ENCODE measurements at places on chromosomes 16 and 17.
A peak's percentile ranks its signal among the peaks of the same experiment; 100 is the strongest.

DNA sequence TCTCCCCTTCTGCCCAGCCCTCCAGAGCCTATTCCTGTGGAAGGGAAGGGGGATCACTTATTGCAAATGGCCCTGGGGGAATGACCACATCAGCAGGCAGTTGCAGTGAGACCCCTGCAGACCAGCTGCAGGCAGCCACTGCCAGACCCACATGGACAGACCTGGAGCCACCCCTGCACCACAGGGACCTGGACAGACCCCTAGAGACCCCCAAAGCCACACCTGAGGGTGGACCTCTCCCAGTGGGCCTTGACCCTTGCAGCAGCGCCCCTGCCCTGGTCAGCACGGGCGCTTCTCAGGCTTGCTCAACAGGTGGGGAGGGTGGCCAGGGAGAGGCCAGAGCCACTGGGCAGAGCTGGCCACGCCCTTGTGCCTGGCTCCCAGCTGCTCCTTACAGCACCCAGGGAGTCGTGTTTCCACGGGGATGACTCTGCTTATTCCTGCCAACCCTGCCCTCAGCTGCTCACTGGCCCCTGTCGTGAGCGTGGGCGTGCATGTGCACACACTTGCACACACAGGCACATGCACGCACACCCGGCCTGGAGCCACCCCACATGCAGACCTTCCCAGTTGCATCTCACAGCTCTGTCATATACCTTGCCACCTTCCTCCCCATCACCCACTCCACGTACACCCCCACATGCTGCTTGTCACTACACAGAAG, 1.3 kb upstream of the SCN4A start:
- no peak for DNase-seq
- no peak overlapping the region for H3K4me3 ChIP-seq
- no peaks in the 10 kb centered on the region for H3K27me3 ChIP-seq
- no peaks in the 10 kb centered on the region for H3K4me1 ChIP-seq

DNA sequence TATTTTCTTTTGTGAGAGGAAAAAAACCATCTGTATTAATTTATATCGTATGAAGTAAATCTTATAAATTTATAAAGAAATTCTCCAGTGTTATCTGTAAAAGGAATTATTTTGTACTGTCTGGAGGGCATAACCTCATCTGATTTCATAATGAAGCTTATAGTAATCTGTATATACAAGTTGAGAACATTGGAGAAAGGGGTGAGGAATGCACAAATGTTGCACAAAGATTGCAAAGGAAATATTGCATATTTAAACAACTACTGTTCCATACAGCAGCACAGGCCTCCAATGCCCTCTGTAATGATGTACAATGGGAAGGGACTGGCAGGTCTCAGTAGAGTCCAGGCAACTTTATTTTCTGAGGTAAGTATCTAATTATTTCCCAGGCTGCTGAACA, 50.8 kb upstream of the KCNJ16 start:
- no peak for DNase-seq
- H3K36me3 ChIP-seq = no peaks in the 10 kb centered on the region
- no peak overlapping the region for H3K4me3 ChIP-seq
- H3K27ac ChIP-seq = no peak overlapping the region
- no peaks in the 10 kb centered on the region for H3K27me3 ChIP-seq

DNA sequence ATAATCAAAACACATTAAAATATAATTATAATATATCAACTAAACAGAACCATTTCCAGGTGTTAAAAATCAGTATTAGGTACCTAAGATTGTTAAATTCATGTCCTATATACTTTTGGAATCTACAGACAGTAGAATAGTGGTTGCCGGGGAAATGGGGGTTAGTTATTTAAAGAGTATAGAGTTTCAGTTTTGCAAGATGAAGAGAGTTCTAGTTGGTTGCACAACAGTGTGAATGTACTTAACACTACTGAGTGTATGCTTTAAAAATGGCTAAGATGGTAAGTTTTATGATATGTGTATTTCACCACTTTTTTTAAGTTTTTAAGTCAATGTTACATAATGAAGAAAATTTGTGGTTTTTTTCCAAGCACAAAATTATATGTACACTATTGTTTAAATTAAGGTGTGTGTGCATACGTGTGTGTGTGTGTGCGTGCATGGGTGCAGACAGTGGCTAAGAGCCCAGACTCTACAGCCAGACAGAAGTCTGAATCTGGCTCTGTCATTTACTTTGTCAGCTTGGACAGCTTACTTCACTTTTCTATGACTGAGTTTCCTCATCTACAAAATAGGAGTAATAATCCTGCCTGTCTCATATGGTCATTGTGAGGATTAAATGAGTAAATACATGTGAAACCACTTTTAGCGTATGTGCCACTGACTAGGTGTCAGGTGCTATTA, 25.3 kb upstream of the PHAF1 start:
- no peaks in the 10 kb centered on the region for H3K27me3 ChIP-seq
- H3K36me3 ChIP-seq = no peaks in the 10 kb centered on the region
- H3K4me1 ChIP-seq = no peaks in the 10 kb centered on the region
- no peak overlapping the region for H3K27ac ChIP-seq
- no peak for DNase-seq

DNA sequence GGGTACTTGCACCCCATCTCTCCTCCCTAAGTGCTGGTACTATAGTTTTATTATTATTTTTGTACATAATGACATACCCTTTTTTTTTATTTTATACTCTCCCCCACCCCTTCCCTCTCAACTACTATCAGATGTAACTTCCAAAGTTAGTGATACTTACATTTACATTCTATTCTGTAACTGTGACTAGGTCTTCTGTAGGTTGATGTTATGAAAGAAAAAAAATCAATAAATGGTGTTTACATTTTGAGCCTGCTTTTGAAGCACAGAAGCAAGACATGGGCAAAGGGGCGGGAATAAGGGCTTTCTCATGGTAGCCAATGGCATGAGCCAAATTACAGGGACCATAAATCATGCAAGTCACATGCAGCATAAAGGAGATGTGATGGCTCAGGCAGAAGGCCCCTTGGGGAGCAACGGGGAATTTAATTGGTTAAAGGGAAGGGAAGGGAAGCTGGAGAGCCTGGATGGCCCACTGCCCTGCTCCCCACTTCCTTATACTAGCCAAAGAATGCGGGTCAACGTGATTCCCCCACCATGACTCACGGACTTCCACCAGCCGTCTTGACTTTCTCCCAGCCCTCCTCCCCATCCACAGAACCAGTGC, 2.4 kb upstream of the ACSF2 start:
- H3K36me3 ChIP-seq = no peaks in the 10 kb centered on the region
- peak overlapping the region; percentile 21 for H3K27ac ChIP-seq
- DNase-seq = no peak
- no peak overlapping the region for H3K4me3 ChIP-seq

DNA sequence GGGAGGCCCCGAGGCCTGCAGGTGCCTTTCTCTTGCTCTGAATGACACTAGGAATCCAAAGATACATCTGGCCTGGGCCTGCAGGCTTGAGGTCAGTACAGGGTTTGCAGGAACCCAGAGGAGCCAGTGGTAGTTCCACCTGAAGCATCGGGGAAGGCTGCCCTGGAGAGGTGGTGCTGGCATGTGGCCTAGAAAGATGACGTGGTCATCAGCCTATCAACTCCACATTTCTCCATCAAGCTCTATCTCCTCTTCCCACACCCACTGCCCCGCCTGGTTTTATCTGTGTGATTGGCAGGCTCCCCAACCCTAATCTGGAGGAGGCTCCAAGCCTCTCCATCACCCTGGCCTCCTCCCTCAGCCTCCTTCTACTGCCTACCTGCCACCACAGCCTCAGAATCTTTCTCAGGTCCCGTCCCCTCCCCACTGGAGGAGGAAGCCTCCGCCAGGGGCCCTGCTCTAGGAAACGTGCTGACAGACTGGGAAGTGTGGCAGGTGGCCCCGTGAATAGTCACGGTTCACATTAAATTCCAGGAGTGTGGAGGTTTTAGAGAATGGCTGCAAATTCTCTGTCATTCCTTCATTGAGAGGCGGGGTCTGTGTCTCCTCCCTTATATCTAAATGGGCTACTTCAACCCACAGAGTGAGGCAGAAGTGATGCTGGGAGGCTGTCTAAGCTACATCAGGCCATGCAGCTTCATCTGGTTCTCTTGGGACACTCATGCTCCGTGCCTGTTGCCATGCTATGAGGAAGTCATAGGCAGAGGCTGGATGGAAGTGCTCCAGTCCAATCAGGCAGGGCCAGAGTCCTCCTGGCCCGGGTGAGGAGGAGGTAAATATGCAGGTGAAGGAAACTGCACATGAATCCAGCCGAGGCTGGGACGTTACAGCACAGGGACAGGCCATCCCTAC, 11.4 kb upstream of the MAP2K3 start:
- DNase-seq = no peak
- no peaks in the 10 kb centered on the region for H3K36me3 ChIP-seq
- H3K4me3 ChIP-seq = no peak overlapping the region
- no peak overlapping the region for H3K27ac ChIP-seq
- peaks cover 12% of the 10 kb centered on the region for H3K4me1 ChIP-seq

GRCh38 chr16:72428681-72429376, 256.9 kb upstream of the PMFBP1 start:
- no peaks in the 10 kb centered on the region for H3K4me1 ChIP-seq
- no peak overlapping the region for H3K4me3 ChIP-seq
- no peak for DNase-seq
- H3K36me3 ChIP-seq = no peaks in the 10 kb centered on the region
- no peaks in the 10 kb centered on the region for H3K27me3 ChIP-seq

- H3K4me1 ChIP-seq = peaks cover 8% of the 10 kb centered on the region
- H3K27ac ChIP-seq = no peak overlapping the region
- no peak for DNase-seq
- no peak overlapping the region for H3K4me3 ChIP-seq
- no peaks in the 10 kb centered on the region for H3K27me3 ChIP-seq
Measured at GRCh38 chr16:48126801-48127644, 28.8 kb downstream of the ABCC12 start.

- no peaks in the 10 kb centered on the region for H3K27me3 ChIP-seq
- H3K27ac ChIP-seq = no peak overlapping the region
- H3K36me3 ChIP-seq = no peaks in the 10 kb centered on the region
- H3K4me1 ChIP-seq = peaks cover 13% of the 10 kb centered on the region
Measured at GRCh38 chr17:44905006-44906000, 6.1 kb upstream of the EFTUD2 start.

DNA sequence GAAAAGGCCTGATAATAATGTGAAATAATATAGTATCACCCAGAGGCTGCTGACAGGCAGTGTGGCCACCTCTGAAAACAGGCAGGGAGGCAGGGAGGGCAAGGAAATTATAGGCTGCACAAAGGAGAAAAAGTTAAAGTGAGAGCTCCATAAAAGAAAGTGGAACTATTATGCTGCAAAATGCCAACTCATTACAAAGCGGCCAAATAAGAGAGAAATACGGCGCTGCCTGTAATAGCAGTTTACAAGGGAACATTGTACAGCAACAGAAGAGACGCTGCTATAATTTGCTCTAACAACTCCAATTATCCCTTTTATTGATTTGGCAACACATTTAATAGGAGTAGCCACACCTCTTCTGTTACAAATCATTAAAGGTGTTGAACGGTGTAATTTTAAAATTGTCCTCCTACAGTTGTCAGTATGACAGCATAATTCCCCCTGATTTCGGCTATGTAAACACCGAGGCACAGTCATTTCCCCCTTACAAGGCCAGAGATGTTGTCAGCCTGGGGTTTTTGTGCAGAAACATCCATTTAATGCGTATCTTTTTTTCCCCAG, 120.3 kb downstream of the MRM1 start:
- no peak overlapping the region for H3K4me3 ChIP-seq
- no peak for DNase-seq
- no peaks in the 10 kb centered on the region for H3K27me3 ChIP-seq
- no peaks in the 10 kb centered on the region for H3K36me3 ChIP-seq
- no peak overlapping the region for H3K27ac ChIP-seq

- peaks cover 3% of the 10 kb centered on the region for H3K4me1 ChIP-seq
- no peak overlapping the region for H3K27ac ChIP-seq
- peak; percentile 89 for DNase-seq
Measured at GRCh38 chr17:44533533-44534246, 23.6 kb upstream of the FZD2 start.

GRCh38 chr17:28346746-28347246, 10.5 kb downstream of the POLDIP2 start:
- H3K27ac ChIP-seq = peak overlapping the region; percentile 80
- no peaks in the 10 kb centered on the region for H3K36me3 ChIP-seq
- peak; percentile 79 for DNase-seq
- no peaks in the 10 kb centered on the region for H3K27me3 ChIP-seq

- no peaks in the 10 kb centered on the region for H3K36me3 ChIP-seq
- no peak overlapping the region for H3K27ac ChIP-seq
- no peaks in the 10 kb centered on the region for H3K27me3 ChIP-seq
- no peak overlapping the region for H3K4me3 ChIP-seq
- no peak for DNase-seq
Measured at GRCh38 chr17:59856859-59857794, 35.6 kb downstream of the TUBD1 start.

DNA sequence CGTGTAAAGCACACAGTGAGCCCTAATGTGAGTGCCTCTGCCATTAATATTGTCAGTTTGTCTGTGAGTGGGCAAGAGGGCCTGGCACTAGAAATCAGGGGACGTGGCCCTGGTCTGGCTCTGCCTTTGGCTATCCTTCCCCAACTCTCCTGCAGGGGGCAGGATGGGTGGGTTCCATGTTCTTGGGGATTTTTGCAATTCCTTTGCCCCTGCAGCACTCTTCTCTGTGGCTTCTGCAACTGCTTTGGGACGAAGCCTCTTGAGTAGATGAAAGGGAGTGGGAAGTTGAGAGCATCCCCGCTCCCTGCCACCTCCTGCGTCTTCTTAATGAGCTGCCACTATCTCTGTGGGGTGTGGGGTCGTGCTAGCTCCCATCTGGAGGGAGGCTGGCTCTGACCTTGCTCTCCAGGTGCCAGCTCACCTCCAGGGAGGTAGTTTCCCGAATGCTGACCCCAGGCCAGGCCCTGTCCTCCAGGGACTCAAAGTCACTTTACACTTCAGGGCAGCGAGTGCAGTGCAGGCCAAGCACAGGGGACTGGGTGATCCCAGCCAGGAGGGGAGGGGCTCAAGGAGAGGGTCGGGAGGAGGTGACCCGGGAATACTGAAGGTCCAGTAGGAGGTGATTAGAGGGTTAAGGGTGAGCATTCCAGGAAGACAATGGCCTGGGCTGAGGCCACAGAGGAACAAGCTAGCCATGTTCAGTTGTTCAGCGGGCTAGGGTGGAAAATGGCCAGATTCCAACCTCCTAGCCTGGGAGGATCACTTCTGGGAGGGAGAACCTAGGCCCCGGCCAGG, 121.0 kb upstream of the NLRP1 start:
- H3K27ac ChIP-seq = no peak overlapping the region
- H3K4me1 ChIP-seq = no peaks in the 10 kb centered on the region
- no peak overlapping the region for H3K4me3 ChIP-seq
- H3K36me3 ChIP-seq = no peaks in the 10 kb centered on the region

DNA sequence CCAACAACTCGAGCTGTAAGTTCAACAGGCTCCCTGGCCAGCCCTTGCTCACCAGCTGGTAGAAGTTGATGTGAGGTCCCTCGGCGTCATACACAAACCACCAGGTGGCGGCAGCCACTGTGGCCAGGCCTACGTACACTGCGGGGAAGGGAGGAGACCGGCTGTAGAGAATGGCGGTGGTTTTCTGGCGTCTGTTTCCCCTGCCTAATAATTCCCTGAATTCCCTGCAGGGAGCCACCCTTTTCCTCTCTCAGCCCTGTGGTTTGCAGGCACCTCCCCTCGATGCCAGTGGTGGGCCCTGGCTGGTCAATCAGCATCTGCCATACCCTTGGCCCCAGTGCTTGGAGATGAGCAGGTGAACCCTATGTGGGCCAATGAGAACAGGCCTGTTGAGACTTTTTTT, 18.9 kb upstream of the P2RX1 start:
- H3K27ac ChIP-seq = no peak overlapping the region
- H3K4me3 ChIP-seq = no peak overlapping the region
- H3K36me3 ChIP-seq = no peaks in the 10 kb centered on the region
- H3K4me1 ChIP-seq = no peaks in the 10 kb centered on the region
- DNase-seq = peak; percentile 91
- H3K27me3 ChIP-seq = no peaks in the 10 kb centered on the region

GRCh38 chr17:72134608-72135394, 14.0 kb downstream of the SOX9 start:
- no peak overlapping the region for H3K4me3 ChIP-seq
- no peak for DNase-seq
- no peaks in the 10 kb centered on the region for H3K27me3 ChIP-seq
- H3K27ac ChIP-seq = no peak overlapping the region
- no peaks in the 10 kb centered on the region for H3K36me3 ChIP-seq
